Fibroblast of skin of back (primary cell): ENCODE measurements at places on chromosomes 2 and 18.

DNA sequence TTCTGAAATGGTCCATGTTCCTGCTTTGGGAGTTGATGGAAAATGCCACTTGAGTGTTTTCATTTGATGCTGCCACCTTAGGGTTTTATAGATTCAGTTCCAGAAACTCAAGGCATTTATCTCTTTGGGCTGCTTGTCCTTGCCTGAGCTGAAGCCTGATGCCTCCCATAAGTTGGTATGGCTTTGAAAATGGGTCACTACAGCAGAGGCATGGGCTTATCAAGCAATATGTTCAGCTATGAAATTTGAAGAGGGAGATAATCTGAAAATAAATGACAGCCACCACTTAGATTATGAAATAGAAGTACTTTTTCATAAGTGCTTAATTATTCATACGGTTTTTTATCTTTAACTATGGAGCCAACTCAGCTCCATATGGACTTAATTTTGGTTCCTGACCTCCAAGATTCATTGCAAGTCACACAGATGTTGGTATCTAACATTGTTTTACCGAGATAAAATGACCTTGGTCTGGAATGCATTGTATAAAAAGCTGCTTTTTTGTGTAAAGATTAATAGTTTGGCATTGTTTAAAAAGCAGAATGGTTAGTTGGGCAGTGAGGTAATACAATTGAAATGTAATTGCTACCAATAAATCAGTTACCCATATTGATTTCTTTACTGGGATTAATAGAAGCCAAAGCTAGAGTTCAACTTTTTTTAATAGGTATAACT lies 4.5 kb downstream of the SLC14A1 start:
- DNase-seq, result peak; percentile 45

DNA sequence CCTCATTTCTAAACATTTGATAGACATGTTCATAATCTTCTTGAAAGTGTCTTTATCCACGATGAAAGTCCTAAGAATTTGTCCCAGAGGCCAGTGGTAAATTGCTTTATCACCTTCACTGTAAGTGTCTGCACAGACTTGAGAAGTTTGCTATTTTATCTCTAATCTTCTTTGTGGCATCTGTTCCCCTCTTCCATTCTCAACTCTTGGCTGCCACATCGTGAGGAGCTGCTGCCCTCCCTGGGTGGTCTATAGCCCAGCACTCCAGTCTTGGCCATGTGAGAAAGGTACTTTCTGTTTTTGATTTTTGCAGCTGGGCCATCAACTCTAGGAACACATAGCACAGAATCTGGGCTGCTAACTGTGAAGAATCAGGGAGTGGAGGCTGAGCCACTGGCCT lies 45.5 kb downstream of the SLC14A2 start:
- no peak for DNase-seq

GRCh38 chr18:43830303-43830702 lies 553.0 kb upstream of the SYT4 start:
- no peak for DNase-seq

GRCh38 chr2:15299904-15300520 lies 261.1 kb downstream of the NBAS start:
- DNase-seq, result no peak

- peak; percentile 43 for DNase-seq
Measured at GRCh38 chr18:76467371-76468190, 27.5 kb downstream of the ZNF516 start.

DNA sequence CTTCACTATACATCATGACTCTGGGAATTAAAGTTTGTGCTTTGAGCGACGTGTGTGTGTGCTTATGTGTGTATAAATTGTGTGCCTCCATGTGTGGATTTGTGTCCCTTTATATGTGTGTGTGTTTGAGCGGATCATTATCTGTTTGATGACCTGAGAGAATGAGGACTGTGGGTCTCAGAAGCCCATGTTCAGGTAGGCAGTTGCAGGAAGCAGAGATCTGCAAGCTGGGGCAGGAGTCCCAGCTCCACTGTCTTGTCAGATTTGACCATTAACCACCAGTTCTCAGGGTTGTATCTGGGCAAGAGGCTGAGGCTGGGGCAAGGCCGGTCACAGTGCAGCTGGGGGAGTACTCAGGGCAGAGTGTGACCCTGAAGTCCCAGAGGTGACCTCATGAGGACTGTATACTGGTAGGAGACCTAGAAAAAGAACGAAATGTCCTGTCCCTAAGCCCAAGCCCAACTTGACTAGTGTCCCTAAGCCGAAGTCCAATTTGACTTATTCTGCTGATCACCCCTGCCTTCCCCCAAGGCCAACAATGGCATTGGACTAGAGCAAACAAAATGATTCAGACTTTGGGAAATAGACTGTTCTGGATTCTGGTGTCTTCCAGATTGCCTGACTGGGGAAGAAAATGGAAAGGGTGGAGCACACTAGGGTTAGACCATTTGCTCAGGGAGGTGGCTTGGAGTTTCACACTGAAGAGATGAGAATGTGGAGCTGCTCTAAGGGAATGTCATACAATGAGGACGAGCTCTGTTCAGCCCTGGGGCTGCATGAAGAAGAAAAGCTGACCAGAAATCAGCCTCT lies 28.1 kb downstream of the RHOB start:
- no peak for DNase-seq

DNA sequence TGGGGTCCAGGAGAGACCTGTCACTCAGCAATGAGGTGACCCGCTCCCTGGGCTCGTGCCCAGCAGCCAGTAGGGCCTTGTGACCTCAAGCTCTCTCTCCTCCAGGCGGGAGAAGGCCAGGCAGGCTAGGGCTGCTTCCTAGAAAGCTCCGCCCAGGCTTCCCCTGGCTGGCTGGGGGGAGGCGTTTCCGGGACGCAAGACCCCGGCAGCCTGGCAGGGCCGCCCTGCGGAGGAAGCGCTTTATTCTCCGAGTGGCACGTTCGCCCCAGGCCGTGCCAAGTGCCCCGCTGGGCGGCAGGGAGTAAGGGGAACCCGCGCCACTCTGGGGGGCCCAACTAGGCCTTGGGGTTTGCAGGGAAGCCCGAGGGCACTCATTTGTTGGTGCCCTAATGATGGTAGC lies 21.2 kb upstream of the EPAS1 start:
- peak; percentile 28 for DNase-seq

GRCh38 chr2:221554769-221555493 lies 17.2 kb downstream of the EPHA4 start:
- DNase-seq, result peak; percentile 2
